GDM1 (cell line): ENCODE measurements at places on chromosomes 4 and X.

DNA sequence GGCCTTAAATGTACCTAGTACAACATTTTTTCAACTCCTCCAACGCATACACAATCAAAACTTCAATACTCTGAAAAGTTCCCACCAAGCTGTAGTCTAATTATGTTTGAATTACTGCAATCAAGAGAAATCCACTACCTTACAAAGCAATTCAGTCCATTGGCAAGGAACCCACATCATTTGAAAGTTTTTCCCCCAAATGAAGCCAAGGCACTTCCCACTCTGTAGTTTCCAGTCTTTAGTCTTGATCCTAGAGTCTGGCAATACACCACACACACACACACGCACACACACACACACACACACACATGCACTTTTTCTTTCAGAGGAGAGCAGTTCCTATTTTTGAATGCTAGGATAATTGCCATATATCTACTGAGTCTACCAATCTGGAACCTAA is 79.6 kb downstream of the ANTXR2 start:
- no peak for DNase-seq

DNA sequence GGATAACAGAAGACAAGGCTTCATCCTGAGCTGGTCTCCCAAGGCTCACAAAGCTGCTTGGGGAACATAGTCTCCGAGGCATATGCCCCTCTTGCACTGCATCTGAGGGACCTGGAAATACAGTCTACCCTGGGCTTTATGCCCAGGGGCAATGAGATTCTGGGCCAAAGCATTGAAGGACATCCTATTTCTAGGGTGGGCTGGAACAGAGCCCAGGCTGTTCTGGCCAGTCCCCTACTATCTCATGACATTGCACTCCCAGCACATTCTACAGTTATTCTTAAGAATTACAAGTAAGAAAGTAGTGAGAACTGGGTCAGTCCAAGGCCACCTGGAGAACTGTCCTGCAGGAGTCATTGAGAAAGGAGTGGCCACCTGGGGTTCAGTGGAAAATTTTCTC is 107.6 kb downstream of the USP46 start:
- no peak for DNase-seq

DNA sequence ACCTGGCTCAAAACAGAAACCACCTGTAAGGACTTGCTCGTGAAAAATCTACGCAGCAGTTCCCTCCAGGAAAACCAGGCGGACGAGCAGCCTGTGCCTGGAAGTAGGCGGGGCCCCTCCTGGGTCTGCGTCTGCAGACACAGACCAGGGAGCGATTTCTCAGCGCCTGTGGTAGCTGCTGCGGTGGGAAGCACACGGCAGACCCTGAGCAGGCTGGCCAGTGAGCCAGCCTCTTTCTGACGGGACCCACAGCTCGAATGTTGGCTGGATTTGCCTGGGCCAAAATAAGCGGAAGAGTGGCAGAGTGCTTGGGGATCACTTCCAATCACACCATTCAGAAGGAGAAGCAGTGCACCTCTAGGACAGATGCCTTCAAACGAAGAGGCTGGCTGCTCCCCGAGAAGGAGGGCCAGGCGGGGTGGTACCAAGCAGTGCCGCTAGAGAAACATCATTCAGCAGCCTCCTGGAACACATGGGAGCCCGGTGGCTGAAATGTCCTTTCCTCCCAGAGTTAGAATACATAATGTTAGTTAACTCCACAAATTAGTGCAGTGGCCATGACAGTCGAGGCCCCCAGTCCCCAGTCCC is 85.9 kb downstream of the GATB start:
- DNase-seq: no peak

GRCh38 chr4:85748654-85749053 is 273.7 kb downstream of the ARHGAP24 start:
- DNase-seq: no peak

DNA sequence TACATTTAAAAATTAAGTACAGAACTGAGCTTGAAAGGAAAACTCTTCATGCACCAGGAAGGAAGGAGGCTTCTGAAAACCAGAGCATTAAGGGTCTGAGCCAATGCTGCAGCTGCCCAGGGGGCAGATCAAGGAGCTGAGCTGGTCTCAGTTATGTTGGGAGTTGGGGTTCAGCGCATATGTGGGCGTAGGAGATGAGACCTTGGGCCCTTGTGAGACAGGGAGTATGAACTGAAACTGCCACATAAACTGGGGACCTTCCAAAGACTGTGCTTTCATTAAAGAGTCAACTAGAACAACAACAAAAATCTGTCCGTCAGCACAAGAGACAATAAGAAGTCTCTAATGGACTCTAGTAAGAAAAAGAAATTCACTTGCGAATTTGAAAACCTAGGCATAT is 226.9 kb downstream of the STK32B start:
- no peak for DNase-seq

- DNase-seq: no peak
These were observed 127.8 kb downstream of the TET2 start for GRCh38 chr4:105274504-105274903.

DNA sequence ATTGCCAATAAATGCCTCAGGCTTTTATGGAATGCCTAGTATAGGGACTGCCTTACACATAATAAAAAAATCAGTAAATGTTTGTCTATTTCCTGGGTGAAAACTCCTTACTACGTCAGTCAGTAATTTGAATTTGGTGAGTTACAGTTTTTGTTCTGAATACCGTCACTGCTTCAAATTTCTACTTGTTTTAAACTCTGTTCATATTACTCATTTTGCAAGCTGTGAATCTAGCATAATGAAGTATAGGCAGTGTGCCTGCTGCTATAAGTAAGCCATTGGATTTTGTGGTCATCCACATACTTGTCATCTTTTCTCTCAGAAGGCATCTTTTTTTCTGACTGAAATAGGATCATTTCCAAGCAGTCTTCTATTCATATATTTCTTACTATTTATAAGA is 43.1 kb downstream of the SYNPO2 start:
- DNase-seq: no peak

DNA sequence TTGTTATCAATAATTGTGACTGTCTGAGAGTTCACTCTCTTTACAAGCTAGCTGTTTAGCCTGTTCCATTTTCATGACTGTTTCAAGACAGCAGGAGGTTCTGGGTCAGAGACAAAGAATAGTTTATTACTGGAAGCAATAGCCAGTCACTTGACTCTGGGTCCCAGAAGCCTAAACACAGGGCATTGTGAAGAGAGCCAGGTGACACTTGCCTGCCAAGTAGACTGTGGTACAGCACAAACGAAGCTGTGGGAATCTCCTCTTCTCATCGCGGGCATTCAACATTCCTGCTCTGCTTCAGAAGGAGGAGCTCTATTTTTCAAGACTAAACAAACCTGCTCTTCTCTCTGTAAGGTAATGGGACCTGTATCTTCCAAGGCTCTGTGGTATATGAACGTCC is 485.1 kb downstream of the TRIML1 start:
- no peak for DNase-seq

- DNase-seq: no peak
These were observed 24.8 kb upstream of the AFAP1 start for GRCh38 chr4:7964459-7964858.

DNA sequence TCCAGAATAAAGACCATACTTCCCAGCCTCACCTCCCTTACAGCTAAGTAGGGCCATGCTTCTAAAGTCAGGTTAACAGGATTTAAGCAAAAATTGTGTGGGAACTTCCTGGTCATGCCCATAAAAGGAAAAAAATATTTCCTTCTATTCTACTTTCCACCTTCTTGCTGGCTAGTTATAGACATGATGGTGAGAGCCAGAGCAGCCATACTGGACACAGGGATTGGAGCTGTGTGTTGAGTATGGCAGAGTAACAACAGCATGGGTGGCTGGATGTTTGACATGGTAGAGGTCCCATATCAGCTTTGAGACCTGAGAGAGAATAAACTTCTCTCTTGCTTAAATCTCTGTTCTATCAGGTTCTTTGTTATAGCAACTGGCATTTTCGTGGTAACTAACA is 15.1 kb upstream of the CBR4 start:
- no peak for DNase-seq

DNA sequence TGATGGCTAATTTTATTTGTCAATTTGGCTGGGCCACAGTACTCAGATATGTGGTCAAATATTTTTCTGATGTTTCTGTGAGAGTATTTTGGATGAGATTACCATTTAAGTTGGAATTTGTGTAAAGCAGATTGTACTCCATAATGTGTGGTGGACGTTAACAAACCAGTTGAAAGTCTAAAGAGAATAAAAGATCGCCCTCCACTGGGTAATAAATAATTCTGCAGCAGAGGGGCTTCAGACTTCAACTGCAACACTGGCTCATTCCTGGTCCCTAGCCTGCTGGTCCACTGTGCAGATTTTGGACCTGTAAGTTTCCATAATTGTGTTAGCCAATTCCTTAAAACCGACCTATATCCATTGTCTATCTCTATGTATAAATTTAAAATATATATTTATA is 540.3 kb downstream of the PCDH18 start:
- no peak for DNase-seq

- DNase-seq: no peak
These were observed 77.2 kb upstream of the NEIL3 start for GRCh38 chr4:177232473-177232872.

- DNase-seq: no peak
These were observed 27.4 kb downstream of the HSD17B11 start for GRCh38 chr4:87363552-87363951.

DNA sequence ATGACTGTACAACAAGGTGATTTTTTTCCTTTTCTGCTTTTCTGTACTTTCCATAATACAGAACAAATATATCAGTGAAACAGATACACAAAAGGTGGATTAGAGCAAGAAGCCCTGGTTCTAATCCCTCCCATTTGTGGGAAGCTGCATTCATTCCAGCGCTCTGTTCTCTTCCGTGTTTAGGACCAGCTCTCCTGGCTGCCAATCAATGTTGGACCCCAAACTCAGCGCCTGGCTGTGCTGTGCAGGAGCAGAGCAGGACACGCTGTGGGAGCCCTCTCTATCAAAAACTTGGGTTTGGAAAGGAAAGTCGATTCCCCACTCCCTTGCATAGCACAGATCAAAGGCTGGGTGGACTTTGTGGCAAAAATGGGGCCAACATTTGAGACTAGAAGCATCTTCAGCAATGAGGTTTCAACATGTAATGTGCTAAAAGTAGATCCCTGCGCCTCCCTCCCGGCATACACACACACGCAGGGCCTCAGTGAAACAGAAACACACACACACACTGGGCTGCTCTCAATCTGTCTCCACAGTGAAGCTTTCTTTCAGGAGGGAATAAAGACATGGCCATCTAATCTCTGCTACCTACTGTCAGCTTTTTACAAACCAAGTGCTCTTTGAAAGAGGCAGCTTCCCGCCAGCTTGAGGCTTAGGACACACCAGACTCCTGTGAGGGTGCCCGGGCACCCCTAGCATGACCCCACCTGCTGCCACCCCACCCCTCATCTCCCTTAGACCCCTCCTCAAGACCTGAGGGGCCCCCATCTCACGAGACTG is 12.2 kb downstream of the WDR1 start:
- DNase-seq: no peak

- no peak for DNase-seq
These were observed 664 bp downstream of the PIR start for GRCh38 chrX:15492469-15492868.

DNA sequence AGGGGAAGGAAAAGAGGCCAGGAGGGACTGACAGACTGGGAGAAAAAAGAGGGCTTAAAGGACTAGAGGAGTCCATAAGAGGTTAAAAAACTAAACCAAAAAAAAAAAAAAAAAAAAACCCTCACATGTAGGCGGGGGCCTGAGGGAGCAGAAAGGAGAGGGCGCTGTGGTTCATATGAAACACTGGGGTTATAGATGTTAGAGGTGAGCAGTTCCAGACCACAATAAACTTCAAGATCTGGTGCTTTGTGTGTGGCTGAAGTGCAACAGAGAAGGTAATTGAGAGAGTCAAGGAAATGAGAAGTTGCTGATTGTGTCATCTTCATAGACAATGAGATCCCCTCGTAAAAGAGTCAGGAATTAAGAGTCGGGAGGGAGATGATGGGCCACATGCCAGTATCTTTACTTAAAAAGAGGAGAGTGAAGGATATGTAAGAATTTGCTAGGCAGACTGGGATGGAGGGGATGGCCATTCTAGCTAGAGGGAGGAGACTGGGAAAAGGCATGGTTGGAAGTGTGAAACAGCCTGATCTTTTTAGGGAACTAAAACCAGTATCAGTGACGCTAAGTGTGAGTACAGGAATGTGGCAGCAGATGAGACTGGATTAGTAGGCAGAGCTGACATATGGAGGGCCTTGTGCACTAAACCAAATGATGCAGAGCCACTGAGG is 18.4 kb upstream of the OGT start:
- no peak for DNase-seq

DNA sequence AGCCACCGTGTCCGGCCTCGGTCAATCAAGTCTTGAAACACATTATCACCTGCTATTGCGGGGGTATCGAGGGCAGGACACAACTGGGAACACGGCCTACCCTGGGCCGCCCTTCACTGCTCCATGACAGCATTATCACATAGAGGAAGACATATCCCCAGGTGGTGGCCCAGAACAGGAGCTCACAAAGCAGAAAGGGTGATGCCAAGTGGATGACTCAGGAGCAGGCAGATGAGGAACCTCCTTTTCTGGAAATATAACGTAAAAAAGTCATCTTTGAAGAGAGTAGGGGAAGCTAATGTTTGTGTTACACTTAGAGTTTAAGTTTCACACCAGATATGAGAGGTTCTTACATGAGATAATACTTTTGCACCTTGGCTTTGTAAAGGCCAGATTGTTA is 5.3 kb upstream of the SUPT20HL1 start:
- no peak for DNase-seq

GRCh38 chrX:13793897-13794296 is 23.0 kb downstream of the GPM6B start:
- DNase-seq: no peak

DNA sequence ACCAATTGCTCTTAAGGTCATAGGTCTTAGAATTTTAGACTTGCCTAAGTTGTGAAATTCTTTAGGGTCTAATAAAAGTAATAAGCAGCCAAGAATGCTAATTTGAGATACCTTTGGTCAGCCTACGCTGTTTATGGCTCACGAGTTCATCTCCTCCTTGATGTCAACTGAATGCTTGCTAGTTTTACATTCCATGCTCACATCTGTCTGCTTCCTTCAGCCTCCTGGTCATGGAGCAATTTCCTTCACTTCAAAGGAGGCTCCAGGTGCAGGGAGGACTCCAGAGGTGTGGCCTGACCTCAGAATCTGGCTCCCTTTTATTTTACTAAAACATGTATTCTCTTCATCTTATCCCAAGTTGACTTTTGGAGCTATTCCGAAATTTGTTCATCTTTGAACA is 23.3 kb upstream of the LNX1 start:
- DNase-seq: no peak

DNA sequence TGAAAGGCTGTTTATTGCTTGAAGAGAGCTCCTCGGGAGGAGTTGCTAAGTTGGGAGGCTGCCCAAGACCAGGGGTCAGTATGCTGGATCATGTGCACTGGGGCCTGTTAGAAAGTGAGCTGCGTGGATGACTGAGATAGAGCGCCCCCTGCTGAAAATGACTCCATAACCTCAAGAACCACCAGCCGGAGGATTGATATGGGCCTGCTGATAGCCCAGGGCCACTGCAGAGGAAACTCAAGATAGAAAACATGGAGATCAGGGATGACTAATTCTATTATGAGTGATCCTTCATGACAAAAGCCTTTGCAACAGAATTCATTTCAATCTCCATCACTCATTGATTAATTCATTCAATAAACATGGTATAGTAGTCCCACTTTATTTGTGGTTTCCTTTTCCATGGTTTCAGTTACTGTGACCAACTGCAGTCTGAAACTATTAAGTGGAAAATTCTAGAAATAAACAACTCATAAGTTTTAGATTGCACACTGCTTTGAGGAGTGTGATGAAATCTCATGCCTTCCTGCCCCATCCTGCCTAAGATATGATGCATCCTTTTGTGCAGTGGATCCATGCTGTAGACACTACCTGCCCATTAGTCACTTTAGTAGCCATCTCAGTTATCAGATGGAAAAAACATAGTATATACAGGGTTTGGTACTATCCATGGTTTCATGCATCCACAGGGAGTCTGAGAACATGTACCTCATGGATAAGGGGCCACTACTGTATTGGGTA is 126.7 kb upstream of the MBNL3 start:
- DNase-seq: no peak
